ENCODE measurements at places on chromosomes 7 and 10.

DNA sequence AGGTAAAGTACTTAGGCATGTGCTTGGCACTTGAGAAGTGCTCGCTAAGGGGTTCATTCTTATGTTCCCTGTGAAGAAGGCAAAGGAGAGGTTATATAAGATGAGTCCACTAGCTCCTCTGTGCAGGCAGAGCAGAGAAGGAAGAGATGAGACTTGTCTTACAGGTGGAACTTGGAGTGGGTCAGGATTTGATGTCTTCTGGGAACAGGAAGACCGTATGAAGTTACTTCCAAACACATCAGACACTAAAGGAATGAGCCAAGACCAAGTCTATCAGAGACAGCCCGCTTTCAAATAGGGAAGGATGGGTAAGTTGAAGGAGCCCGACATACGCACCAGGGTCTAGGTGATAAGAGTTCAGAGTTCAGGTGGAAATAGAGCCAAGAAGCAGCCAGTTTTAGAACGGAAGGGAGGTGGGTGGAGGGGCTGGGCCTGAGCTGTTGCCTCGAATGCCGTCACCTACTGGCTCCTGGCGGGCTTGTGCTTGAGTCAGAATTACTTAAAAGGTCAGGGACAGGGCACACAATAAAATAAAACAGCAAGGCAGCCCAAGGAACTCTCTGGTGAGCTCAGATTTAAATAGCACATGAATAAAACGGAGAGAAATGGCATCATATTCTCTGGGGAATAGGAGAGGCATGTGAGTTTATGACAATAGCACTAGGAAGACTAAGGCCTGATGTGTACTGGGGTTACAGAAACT lies 56.1 kb upstream of the GRB10 start:
- DNase-seq: no peak

- DNase-seq: no peak
These were observed 140.9 kb upstream of the FAM3C start for GRCh38 chr7:121537031-121537430.

DNA sequence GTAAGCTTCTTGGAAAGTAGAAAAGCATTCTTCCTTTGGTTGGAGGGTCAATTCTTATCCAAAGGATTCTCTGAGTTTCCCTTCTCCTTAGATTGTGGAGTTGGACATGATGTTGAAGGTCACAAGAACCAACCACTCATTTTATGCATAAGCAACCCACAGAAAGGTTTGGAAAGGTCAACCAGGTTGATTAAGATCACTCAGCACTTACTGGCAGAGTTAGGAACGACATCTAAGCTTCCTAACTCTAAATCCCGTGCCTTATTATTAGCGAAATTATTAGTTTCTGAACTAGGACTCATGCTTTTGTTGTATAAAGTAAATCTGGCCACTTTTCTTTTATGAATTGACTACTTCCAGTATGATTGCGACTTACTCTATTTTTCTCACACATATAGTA lies 137.0 kb upstream of the MINDY3 start:
- DNase-seq: no peak

DNA sequence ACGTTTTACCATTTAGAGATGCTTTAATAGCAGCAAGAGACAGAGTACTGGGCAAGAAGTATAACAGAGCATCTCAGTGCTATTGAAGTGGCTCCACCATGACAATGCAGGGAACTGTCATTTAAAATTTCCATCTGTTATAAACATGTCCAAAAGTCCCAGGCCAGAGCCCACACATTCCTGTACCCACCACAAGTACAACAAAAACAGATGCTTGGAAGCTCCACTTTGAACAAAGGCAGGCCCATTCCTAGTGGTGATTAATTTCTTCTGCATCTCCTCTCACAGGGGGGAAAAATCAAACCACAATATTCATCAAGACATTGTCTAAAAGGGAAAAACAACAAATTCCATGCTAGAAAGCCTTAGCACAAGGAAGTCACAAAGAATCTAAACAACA lies 627.9 kb downstream of the PARD3 start:
- DNase-seq: no peak

DNA sequence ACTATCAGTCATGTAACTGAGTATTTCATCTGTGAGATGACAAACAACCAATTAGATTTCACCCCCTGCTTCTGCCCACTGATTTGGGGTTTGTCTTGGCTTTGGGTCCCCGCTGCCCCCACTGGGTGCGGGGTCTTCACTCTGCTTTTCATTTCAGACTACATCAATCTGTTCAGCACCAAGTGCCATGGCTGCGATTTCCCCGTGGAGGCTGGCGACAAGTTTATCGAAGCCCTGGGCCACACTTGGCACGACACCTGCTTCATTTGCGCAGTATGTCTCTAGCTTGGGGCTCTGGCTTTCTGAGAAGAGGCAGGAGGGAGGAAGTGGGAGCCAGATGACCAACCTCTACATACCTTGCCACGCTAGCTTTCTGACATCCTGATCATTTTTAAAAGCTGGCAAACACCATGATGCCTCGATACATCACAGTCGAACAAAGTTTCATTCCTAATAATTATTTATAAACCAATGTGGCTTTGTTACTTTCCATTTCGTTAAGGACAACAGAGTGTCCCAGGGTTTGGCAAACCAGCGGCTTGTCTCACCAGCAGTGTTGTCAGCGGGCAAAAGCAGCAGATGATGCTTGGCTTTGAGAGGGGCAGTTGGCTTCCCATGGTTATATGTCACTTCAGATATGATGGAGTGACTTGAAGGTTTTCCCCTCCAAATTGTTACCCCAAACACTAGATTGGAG lies 30.3 kb upstream of the BMPR1A start:
- DNase-seq: no peak

DNA sequence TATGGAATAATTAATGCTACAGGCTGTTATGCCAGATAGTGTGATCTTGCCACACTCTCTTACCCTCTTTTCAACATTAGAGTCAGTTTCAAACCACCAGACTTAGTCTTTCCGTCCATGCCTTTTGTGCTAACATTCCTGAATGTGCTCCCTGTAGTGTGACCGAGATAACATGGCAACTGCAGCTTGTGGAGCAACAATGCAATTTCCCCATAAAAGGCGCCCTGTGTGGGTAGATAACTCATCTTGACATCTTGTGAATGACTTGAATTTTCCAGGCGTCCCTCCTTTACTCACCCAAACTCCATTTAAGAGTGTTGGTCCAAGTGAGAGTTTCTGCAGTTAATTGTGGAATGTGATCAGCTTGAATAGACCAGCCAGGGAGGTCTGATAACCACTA lies 99.6 kb downstream of the DNAH11 start:
- DNase-seq: no peak

DNA sequence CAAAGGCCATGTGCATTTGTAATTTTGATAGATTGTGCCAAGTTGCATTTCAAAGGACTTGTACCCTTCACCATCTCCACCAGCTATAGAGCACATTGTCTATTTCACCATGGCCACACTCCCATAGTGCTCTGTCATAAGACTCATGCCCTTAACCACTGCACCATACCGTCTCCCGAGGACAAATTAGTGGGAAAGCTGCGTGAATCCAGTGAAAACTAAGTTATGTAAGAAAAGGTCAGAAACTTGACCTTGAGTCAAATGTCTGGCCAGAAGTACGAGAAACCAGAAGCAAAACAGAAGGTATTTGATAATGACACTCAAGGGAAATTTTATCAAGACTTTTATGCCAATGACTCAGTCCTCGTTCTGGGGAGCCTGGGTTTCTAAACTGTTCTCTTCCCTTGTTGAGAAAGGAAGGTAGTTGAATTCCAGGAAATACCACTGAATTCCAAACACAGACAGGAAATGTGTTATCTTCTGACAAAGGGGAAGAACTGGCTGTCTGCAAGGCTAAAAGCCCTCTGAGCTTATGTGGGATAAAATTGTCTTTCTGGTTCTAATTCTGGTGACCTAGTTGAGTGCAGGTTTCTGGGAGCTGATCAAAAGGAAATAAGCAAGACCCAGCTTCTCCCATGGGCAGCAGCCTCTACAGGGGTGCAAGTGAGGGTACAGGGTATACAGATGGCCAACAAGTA lies 49.7 kb downstream of the CDK1 start:
- no peak for DNase-seq

DNA sequence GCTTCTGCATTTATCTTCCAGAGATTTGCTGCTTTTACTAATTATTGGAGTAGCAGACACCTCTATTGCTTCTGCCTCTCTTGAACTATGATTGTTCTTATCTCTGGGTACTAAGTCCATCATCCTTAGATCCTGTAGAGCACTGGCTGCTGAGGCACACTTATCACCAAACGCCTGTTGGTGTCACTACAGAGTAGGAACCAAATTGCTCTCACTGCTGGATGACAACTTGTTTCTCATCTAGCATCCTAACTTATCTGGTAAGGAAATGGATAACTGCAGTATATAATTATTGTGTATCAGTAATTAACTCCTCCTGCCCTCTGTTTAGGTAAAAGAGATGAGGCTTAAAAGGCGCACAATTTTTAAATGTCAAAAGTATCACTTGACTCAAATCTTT lies 1059.4 kb downstream of the NRG3 start:
- no peak for DNase-seq

DNA sequence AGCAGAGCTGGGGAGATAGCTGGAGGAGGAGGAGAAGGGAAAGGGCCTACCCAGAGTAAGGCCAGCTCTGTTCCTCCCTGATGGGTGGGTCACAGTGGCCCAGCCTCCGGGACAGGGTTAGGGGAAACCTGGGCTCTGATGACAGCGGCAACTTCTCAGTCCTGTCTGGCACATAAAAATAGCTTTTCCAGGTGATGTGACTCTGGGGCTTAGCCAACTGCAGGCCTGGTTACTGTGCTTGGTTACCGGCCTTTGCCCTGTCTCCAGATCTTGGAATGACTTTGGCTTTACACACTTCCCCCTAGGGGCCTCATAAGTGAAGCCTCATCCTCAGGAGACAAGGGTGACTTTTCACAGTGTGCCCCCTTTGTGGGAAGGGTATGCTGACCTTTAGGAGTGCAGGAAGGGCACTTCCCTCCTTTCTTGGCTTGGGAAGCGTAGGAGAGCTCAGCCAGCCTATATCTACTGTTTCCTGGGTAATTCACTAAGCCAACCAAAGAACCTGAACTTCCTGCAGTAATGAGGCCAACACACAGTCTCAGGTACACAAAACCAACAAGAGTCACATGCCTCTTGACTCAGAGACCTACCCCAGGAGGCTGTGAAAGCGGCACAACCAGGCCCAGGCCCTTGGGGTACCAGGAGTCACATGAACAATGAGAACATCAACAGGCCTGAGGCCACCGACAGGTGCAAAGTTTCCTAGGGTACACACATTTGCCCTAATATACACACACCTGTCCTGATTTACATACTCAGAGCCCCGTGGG lies 11.7 kb upstream of the HILPDA start:
- DNase-seq: no peak

- no peak for DNase-seq
These were observed 20.3 kb upstream of the WNT8B start for GRCh38 chr10:100442548-100442947.

GRCh38 chr10:98528166-98528804 lies 81.5 kb upstream of the HPS1 start:
- DNase-seq: no peak

DNA sequence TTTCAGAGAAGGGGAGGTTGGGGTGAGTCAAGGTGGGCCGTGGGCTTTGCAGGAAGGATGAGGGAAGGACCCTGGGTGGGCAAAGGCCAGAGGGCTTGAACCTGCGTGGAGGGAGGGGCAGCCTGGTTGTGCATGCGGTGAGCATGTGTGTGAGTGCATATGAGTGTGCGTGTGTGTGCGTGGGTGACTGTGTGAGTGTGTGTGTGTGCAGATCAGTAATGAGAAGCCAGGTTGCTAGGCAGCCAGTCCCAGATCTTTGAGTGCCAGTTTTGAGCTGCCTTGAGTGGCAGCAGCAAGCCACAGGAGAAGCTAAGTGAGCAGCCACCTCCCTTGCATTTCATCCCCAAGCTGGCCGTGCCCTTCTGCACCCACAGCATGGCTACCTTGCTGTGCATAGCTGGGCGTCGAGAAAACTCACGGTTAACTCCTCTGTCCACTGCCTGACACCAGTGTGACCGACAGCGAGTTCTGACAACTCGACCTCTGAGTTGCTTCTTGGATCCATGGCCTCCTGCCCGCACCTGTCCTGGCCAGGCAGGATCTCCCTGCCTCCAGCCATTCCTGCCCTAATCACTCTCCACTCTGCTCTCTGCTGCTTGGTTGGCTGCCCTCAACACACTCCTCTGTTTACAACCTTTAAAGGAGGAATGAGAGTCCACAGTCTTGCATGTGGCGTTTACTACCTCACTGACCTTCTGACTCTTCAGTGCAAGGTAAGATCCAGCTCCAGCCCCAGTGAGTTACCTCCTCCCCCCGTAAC lies 775.4 kb downstream of the TYW1 start:
- DNase-seq: no peak

DNA sequence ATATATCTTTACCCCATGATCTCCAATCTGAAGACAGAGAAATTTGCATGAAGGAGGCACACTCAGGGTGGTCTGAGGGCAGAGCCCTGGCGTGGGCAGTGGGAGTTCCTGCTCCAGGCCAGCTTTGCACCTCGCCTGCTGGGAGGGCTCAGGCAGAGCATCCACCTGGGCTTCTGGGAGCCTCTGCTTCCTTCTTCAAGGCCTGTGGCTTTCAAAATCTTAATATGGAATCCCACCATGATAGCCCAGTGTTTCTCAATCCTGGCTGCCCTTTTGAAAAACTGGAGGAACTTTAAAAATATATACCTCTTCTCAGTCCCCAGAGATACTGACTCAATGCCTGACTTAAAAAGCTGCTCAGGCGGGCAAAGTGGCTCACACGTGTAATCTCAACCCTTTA lies 36.7 kb upstream of the PSAP start:
- DNase-seq: no peak

- no peak for DNase-seq
These were observed 329.4 kb upstream of the MYO3A start for GRCh38 chr10:25604591-25604990.

GRCh38 chr7:28041508-28042314 lies 138.9 kb downstream of the JAZF1 start:
- DNase-seq: no peak

GRCh38 chr10:20885678-20886077 lies 11.4 kb downstream of the NEBL start:
- no peak for DNase-seq

DNA sequence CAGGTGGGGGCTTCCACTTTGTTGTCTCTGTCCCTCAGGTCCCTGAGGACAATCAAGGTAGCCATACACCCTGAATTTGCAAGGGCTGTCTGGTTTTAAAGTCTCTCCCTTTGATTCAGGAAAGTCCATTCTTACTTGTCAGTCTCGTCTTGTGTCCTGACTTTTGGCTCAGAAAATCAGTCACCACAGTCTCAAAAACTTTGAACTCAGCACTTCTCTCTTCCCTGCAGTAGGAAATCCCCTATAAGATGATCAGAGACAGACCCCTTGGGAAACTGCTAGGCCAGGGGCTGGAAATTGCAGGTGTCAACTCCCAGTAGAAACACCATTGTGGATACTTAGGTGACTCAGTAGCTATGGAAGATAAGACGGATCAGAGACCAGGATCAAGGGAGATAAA lies 73.1 kb downstream of the CDC123 start:
- DNase-seq: no peak

- no peak for DNase-seq
These were observed 196.5 kb downstream of the HERPUD2 start for GRCh38 chr7:35498416-35498815.

- DNase-seq: no peak
These were observed 111.7 kb upstream of the ZNF804B start for GRCh38 chr7:88647825-88648224.

All from activated CD4-positive, alpha-beta T cell treated with anti-CD3 and anti-CD28 coated beads, Interleukin-2, amount 50 U/mL, for 24 hours (primary cell).